ENCODE measurements at places on chromosomes 4 and X.

DNA sequence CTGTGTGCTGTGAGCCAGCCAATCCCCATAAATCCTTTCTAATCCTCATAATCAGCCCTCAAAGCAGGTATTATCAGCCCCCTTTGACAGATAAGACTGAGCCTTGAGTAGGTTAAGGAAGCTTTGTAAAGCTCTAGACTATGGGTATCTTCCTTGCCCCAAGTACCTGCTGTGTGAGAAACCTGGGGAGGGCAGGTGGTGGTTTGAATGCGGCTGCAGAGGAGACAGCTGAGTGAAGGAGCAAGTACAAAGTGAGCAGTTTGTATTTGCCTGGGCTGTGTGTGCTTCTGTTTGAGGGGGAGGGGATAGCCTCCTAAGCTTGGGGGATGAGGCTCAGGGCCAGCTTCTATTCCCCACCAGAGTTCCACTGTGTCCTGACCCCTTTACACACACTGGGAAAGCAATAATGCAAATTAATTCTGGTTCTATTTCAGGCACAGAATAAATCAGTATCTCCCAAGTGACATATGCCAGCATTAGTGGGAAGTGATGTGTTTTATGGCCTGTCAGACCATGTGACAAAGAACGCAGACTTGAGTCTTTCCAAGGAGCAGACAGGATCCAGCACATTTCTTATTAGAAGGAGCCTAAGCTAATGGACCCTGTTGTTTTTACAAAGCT is 63.5 kb downstream of the EVC start:
- no peak for DNase-seq

DNA sequence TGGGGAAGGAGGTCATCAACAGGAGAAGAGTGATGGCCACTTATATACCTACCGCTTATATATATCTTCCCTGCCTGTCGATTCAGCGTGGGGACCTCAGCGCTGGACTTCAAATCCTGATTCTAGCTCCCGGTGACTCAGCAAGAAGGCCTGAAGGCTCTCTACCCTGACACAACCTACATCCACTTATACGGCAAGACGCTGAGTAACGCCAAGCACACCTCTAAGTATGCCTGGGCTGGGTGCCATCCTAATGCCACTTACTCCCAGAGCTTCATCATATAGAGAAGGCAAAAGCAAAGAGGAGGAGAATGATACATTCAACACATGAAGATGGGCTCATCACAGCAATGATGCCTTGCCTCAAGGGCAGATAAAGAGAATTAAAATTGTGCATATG is 198.3 kb downstream of the CHIC2 start:
- DNase-seq: no peak

GRCh38 chrX:129744861-129745321 is 6.1 kb downstream of the XPNPEP2 start:
- DNase-seq: no peak

- no peak for DNase-seq
Observed at GRCh38 chr4:150087006-150087405, 8.8 kb downstream of the DCLK2 start.

DNA sequence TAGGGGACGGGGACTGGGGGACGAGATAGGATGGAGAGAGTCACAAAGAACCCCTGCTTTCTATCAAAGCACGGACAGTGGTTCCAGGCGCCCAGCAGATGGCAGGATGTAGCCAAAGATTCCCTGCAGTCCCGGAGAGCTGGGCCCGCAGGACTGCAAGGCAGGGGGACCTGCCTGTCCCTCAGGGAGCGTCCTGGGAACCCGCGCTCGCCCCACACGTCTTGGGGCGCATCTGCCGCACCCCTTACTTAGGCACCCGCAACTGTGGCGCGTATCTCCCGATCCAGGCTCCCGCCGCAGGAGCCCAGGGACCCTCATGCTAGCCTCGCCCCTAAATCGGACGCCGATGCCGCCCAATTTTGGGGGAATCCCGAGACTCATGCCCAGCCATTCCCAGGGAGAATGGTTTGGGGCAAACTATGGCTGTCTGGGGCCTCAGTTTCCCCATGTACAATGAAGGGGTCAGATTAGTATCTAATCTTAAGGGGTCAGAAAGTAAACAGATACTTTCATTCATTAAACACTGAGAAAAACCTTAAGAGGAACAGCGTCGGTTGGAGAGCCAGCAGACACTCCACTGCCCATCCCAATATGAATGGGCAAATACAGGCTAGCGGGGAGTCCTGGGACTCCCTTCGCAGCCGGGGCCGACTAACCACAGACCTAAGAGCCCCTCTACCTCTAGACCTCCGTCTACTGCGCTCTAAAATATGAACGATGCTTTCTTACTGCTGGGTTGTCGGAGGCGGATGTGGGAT is 581 bp upstream of the STK32B start:
- DNase-seq: peak; percentile 69

DNA sequence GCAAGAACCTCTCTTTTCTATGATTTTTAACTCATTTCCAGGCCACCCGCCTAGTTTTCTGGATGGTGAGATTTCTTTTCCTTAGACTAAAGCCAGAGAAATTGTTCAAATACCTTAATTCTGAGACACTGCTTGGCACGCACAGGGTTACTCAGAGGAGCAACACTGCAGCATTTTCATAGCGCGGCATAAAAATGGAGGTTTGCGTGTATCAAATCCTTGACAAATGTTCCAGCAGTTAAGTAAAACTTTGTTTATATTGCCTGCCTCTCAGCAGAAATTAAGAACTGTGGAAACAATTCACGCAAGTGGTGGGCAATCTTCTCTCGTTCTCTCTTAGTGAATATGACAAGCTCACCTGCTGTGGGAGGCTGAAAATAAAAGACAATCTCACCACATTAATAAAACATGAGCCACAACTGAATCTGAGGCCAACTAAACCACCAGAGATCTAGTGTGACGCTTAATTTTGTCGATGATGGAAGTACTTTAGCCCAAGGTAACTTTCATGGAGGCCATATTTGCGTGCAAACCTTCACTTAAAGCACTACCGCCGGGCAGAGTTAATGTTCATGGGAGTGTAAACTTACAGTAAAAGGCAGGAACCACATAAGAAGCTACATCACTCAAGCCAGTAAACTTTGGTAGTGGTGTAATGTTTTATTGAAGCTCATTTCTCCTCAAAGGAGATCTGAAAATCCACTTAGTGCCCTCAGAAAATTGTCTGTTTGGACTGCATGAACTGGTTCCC is 894.8 kb upstream of the EPHA5 start:
- DNase-seq: no peak

DNA sequence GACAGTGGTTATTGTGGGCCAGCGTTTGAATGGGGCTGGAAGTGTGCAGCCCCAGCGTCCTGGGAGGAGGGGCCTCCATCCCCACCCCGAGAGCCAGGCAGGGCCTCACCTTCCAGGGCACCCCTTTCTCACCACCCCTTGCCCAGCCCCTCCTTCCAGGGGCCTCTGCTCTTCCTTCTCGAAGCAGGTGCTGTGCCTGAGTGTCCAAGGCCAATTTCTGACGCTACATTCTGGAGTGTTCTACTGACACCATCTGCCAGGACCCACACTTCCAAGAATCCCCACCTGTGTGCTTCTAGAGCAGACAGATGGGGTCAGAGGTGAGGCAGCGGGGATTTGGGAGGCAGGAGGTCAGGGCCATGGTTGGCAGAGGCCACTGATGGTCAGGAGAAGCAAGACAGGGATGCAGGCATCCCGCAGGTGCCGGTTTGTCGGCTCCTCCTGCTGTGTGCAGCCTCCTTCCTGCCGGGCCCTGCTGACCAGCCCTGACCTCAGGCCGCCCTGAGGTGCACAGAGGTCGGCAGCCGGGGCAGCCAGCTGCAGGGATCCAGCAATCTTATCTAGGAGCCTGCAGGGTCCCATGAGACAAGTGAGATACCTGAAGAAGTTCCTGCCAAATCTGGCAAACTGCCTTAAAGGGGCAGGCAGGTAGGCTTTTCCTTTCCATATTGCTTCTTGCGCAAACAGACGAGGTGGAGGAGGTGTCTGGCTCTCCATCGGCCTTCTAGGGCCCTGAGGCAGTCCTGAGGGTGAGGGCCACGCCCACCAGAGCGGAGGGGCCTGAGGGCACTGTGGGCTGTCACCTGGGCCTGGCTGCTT is 18.8 kb downstream of the MSANTD1 start:
- peak; percentile 15 for DNase-seq

GRCh38 chr4:85113706-85114105 is 147.2 kb upstream of the WDFY3 start:
- DNase-seq: no peak

DNA sequence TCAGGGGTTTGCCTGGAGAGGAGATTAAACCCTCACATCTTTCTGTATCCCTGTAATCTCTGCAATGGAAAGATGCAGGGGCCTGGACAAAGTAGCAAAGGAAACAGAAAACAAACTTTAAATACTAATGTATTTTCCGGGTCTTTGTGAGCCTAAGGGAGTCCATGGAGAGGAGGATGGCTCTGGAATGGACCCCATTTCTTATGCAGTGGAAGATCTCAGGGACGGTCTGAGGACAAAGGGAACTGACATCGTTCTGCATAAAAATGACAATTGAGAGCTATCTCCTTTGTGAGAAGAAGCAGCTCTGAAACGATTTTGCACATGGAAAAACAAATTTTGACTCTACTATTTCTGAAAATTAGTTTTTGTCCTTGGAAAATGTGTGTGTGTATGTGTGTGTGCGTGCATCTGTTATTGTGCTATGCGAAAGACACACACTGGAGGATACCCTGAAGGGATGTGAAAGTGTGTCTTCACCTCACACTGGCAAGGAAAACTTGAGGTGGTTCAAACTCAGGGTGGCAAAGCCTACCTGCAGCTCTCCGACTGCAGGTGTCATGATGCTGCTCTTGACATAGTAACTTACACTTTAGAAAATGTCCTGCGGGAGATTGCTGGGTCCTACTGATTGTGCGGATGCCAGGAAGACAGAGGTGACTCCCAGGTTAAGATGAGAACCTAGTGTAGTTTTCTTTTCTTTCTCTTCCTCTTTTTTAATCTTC is 126.4 kb upstream of the JADE1 start:
- no peak for DNase-seq

DNA sequence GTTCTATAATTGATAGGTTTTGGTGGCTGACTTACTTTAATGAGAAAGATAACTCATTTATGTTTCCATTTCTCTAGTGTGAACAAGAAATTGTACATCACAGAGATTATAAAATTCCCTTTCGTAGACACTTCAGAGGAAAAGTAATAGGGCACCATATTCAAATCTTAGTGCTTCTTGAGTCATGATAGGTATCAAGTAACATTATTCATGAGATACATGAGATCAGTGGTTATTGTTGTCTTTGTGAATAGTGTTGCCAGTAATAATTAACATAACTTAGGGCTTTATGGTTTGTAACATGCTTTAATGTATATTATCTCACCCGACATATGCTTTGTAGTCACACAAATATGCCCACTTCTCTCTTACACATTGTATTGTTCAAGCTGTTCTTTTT is 73.7 kb upstream of the IL15 start:
- DNase-seq: no peak

DNA sequence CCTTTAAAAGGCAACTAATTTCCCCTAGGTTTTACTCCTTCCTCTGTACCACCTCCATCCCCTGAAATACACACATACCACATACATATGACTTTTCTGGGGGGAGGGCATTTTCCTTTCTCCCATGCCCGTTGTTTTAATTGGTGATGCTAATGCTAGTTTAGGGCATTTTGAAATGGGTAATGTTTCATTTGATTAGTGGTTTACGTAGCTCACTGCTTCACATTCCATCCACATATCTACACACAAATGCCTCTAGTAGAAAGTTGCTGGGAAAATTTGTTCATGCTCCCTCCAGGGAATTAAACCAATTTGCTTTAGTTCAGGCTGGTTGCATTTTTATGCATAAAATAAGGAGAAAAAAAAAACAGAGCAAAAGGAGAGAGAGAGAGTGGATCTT is 231.2 kb downstream of the FRAS1 start:
- DNase-seq: no peak

DNA sequence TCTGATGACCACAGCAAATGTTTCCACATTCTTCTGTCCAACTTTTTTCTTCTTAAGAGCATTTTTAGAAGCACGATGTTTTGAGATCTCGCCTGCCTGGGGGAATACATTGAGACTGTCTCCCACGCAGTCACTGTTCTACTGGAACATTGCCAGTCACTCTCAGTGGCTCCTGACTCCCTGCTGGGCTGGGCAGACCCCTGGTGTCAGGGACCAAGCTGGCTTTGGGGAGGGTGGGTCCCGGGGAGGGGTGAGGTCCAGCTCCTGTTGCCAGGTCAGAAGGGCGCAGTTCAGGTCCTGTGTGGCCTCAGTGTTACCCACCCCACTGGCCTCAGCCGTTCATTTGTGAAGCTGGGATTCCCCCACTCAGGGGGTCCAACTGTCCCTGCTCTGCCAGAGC is 18.9 kb upstream of the ABLIM2 start:
- no peak for DNase-seq

DNA sequence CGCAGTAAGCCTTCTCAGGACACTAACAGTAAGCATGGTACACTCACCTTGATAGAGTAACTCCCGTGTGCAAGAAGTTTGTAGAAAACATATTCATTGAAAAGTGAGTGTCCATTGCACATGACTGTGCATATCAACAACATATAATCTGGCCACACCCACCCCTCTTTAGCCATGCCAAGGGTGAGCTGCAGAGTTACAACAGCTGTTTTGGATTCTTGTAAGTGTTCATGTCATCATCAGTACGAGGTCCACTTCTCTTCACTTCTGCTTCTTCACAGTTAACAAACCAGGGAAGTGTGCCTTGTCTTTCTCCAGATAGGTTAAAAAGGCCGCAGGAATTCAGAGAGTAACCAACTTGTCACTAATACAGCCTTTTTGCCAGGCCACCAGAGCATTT is 116.6 kb downstream of the IRF2 start:
- no peak for DNase-seq

GRCh38 chrX:107429090-107429489 is 20.4 kb upstream of the FRMPD3 start:
- DNase-seq: no peak

DNA sequence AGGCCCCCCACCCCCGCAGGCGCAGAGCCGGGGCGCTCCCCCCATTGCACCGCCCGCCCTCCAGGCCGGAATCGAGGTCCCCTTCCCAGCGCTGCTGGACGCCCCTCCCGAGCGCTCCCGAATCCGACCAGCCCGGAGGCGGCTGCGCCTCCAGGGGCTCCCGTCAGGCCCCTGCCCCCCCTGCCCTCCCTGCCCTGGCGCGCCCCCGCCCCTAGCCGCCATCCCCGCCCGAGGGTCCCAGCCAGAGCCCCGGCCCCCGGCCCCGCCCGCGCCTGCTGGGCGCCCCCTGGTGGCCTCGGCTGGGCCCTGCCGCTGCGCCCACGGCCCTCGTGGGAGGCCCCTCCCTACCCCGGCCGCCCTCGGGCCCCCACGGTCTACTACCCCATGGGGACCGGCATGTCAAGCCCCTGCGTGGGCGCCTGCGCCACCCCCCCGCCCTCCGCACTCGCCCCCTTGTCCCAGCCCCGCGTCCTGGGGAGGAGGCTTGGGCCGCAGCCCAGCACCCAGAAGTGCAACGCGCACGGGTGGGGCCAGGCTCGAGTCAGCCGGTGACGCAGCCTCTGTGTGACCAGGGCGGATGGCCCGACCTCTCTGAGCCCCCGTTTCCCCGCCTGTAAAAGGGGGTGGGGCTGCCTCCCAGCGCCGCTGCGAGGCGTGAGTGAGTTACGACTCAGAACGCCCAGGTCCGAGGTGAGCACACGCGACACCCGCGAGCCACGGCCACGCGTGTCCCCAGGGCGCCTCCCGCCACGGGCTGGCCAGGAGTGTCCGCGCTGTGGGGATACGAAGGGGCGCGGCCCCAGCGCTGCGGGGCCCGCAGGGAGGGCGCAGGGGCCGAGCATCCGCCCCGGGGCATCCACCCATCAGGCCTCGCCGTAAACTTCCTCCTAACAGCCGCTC is 104.9 kb downstream of the FAM53A start:
- DNase-seq: peak; percentile 86
